ENCODE measurements at places on chromosomes 4 and X.

DNA sequence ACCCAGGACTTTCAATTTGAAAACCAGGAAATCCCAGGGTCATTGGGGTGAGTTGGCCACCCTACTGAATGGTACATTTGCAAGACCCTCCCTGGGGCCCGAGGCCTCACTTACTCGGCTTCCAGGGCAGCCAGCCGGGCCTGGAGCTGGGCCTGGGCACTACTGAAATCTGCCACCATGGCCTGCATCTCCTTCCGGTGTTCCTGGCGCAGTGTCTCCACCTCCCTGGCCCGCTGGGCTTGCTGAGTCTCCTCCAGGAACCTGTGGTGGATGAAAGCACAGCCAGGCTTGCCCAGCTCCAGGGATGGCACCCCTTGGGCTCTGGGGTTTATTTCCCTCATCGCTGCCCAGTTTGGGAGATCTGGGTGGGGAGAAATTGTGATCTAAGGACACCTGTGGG, 24.7 kb downstream of the MED28 start:
- DNase-seq, result no peak

DNA sequence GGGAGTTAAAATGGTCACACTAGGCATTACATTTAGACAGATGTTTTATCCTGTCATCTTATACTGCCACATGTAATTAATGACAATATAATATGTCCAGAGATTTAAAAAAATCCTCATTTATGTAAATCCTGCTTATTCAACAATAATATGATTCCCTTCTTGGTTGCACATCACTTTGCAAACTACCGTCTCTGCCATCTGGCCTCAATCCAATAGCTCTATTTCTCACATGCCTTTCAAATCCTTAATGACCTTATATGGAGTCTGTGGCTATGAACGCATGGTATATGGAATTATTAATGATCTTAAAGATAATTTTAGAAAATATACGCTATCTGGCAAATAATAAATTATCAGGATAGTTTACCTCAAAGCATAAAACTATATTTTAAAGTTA, 144.5 kb downstream of the NPNT start:
- no peak for DNase-seq

DNA sequence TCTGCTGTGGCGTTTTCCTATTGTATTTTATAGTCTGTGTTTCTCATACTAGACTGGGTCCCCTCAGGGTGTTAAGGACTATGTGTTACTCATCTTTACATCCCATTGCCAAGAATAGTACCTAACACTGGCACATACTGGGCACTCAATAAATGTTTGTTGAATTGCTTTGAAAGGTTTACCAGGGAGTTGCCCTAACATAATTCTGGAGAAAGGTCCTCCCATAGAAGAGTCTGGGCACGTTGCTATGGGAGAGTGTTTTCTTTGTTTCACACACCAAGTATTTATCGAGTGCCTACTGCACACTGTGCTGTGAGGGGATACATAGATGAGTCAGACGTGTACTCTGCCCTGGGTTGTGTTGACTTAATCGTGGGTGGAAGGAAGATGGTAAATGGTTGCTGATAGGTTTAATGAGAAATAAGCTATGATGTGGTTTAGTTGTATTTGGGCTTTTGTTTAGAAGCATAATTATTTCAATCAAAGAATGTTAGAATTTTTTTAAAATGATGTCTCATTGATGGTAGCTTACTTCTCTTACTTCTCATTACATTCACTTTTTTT, 42.9 kb downstream of the AFF1 start:
- no peak for DNase-seq

DNA sequence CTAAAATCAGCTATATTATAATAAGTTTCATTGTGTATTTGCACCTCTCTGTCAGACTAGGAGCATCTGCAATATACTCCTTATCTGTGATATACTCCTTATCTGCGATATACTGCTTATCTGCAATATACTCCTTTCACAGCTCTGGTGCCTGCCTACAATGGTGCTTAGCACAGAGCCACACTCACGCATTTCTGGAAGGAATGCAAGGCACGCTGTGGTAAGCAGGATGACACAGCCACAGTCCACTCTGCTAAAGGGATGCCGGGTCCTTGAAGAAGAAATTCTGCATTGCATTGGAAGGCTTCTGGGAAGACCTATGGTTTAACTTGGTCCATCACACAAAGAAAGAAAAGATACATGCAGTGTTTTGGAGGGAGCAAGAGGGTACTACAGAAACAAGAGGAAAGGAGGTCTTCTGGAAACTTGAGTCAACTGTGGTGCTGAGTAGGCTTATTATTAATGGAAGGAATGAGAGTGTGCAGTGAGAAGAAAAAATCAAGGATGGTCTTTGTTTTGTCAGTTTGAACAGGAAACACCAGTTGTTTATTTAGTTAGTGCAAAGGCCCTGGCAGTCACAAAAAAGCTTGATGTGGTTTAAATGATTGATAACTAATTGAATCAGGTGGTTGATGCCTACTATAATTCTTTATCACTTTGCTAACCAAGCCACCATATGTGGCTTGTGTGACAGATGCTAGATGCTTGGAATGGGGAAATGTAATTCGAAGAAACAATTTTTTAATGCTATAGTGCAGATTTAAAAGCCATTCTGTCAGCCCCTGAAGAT, 342.3 kb downstream of the GRXCR1 start:
- no peak for DNase-seq

GRCh38 chr4:154578919-154579318, 11.6 kb downstream of the FGA start:
- DNase-seq, result no peak

DNA sequence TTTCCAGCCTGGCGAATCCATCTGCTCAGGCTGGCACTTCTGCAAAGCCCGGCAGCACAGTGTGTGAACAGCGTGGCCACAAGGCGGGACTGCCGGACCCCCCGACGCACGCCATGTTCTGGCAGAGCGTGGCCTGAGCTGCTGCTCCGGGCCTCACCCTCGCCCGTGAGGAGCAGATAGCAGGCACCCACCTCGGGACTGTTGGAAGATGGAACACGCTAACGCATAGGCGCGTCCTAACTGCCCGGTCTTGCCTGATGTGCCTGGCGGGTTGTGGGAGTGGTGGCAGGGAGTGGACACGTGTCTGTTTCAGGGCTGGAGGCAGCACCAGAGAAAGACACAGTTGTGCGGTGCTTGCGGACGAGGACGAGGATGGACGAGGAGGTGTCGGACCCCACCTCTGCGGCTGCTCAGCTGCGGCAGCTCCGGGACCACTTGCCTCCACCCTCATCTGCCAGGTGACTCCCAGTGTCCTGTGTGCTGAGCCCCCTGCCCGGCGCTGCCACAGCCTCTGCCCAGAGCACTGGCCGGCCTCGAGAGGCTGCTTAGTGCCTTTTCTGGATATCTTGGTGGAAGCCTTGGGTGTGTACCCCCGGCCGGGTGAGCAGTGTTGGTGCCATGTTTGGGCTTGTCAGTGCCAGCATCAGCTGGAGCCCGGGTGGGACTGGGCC, 28.2 kb downstream of the UVSSA start:
- DNase-seq, result no peak

GRCh38 chr4:73803213-73803612, 33.3 kb upstream of the CXCL6 start:
- no peak for DNase-seq

GRCh38 chr4:179248821-179249220, 1806.6 kb upstream of the AGA start:
- DNase-seq, result no peak

GRCh38 chr4:42488114-42488513, 90.8 kb downstream of the SHISA3 start:
- DNase-seq, result no peak

GRCh38 chr4:116400480-116400879, 684.9 kb downstream of the TRAM1L1 start:
- DNase-seq, result no peak

DNA sequence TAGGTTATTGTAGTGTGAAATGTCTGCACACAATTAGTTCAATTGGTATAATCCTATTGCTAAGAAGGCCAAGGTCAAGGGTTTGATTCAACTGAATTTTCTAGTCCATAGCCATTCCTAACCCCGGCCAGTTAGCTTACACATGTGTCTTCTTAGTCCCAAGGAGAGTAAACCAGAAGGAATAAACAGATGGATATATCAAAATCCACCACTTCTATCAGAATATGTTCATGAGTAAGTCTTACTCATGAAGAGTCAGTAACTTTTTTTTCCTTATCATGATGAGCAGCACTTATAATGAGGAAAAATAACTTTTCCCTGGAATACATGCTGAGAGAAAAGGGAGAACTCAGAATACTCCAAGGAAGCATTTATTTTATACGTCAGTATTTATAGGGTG, 9.5 kb downstream of the HHIP start:
- DNase-seq, result no peak

DNA sequence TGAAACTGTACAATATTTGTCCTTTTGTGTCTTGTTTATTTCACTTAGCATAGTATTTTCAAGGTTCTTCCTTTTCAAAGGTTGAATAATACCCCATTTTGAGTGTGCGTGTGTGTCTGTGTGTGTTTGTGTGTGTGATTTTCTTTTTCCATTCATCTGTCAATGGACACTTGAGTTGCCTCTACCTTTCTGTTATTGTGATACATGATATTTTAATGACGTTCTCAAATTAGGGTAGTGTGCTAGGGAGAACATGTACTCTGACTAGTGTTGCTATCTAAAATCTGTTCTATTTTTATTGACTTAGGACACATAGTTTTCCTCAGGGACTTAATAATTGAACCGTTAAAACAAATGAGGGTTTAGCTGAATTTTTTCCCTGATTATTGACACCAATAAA, 9.9 kb downstream of the MMRN1 start:
- DNase-seq, result no peak

DNA sequence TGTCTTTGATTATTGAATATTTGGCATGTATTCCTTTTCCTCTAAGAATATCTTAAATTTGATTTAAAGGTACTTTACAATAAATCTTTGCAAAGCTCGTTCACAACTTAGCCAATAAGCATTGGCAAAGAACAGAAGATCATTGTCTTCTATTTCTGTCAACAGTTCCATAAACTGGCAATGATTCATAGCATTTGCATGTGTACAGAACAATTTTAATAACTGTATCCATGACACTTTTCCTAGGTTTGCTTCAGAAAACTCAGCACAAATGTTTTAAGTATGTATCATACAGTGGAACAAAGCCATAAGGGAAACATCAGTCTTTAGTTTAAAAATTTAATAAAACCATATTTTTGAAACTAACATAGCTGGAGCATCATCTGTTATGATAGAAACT, 462.7 kb upstream of the RPS6KA3 start:
- no peak for DNase-seq

DNA sequence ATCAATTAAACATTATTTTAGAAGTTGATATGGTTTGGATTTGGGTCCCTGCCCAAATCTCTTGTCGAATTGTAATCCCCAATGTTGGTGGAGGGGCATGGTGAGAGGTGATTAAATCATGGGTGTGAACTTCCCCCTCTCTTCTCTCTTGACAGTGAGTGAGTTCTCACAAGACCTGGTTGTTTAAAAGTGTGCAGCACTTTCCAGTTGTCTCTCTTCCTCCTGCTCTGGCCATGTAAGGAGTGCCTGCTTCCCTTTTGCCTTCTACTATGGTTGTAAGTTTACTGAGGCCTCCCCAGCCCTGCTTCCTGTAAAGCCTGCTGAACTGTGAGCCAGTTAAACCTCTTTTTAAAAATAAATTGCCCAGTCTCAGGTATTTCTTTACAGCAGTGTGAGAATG, 141.4 kb downstream of the GALNTL6 start:
- DNase-seq, result no peak

DNA sequence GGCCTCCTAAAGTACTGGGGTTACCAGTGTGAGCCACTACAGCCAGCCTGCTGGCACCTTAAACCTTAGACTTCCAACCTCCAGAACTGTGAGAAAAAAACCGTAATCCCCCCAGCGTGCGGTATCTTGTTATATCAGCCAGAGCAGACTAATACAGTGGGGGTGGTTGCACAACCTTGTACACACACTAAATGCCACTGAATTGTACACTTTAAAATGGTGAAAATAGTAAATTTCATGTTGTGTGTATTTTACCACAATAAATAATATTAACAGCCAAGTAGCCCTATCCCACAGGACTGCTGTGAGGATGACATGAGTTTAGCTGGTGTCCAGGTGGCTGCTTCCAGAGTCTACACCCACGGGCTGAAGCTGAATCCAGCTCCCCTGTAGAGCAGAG, 38.8 kb downstream of the ZBTB49 start:
- DNase-seq, result no peak

DNA sequence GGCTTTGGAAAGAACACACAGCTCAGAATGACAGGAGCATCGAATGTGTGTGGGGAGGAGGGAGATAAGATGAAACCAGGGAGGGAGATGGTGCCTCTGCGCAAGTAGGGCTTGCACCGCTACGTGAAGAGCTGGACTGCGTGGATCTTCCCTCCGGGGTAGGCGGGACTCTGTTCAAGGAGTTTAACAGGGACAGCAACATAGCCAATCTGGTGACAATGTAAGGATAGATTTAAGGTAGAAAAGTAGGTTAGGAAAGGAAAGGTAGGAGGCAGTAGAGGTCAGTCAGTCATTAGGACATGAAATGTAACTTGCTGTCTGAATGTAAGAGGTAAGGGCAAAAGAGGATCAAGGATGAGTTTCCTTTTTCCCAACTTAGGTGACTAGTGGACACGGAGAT, 152.5 kb downstream of the DCTD start:
- no peak for DNase-seq

GRCh38 chr4:78922207-78922606, 17.0 kb downstream of the PAQR3 start:
- DNase-seq, result no peak

- DNase-seq, result no peak
Observed at GRCh38 chr4:26764231-26764630, 96.4 kb upstream of the STIM2 start.

GRCh38 chr4:56511098-56511497, 5.5 kb downstream of the ARL9 start:
- no peak for DNase-seq

DNA sequence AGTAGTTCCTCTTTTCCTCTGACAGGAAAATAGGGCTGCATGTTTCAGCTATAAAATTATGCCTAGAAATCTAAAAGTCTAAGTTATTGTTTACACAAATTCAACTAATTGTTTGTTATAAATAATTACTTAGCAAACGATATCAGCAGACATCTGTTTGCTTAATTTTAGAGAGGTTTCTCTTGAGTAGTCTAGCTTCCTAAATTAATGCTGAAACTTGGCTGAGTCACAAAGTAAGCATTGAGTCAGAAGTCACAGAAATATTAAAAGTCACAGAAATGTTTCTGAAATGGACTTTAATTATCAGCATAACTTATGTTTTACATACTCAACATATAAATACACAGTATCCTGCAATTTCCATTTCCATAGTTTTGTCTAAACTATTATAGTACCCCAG, 1044.0 kb downstream of the CCSER1 start:
- no peak for DNase-seq
